ENCODE measurements at places on chromosomes 6 and 20. TPM values are rescaled to one million over a fixed set of nuclear protein-coding genes. Genes with fewer than 3 reads are reported as not detected.

GRCh38 chr20:61690993-61691838, 374.5 kb downstream of the TAF4 start:
- H3K27ac ChIP-seq: no peak overlapping the region
- H3K27me3 ChIP-seq: no peaks in the 10 kb centered on the region
- no peaks in the 10 kb centered on the region for H3K4me1 ChIP-seq
- H3K36me3 ChIP-seq: no peaks in the 10 kb centered on the region

DNA sequence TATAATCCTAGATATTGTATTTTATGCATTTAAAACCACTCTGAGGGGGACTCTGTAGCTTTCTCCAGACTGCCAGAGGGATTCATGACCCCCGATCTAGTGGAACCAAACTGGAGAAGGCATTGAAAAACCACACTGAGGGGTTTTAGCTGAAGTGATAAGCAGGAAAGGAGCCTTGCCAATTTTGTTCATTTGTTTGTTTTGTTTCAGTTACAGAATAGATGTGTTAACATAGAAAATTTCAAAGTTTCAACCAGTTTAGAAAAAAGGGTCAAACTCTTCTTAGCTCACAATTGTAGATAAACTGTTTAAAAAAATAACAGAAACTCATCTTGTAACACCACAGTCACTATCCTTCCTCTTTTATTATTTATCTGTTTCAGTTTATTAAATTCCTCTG, 19.8 kb downstream of the TAB2 start:
- H3K27ac ChIP-seq: peak overlapping the region; percentile 79
- peaks cover 45% of the 10 kb centered on the region for H3K36me3 ChIP-seq

- DNase-seq: no peak
- H3K27me3 ChIP-seq: peaks cover 4% of the 10 kb centered on the region
- H3K4me1 ChIP-seq: peaks cover 18% of the 10 kb centered on the region
- no peak overlapping the region for H3K4me3 ChIP-seq
- no peaks in the 10 kb centered on the region for H3K36me3 ChIP-seq
Measured at GRCh38 chr6:106158816-106159215, 72.7 kb downstream of the PRDM1 start.

- no peak overlapping the region for H3K27ac ChIP-seq
- no peaks in the 10 kb centered on the region for H3K36me3 ChIP-seq
- DNase-seq: no peak
- no peaks in the 10 kb centered on the region for H3K4me1 ChIP-seq
- peaks cover 2% of the 10 kb centered on the region for H3K27me3 ChIP-seq
- H3K4me3 ChIP-seq: no peak overlapping the region
Measured at GRCh38 chr6:56790414-56790813, 147.7 kb upstream of the DST start.

UNC5CL gene
- total RNA-seq: 1.1 TPM

DNA sequence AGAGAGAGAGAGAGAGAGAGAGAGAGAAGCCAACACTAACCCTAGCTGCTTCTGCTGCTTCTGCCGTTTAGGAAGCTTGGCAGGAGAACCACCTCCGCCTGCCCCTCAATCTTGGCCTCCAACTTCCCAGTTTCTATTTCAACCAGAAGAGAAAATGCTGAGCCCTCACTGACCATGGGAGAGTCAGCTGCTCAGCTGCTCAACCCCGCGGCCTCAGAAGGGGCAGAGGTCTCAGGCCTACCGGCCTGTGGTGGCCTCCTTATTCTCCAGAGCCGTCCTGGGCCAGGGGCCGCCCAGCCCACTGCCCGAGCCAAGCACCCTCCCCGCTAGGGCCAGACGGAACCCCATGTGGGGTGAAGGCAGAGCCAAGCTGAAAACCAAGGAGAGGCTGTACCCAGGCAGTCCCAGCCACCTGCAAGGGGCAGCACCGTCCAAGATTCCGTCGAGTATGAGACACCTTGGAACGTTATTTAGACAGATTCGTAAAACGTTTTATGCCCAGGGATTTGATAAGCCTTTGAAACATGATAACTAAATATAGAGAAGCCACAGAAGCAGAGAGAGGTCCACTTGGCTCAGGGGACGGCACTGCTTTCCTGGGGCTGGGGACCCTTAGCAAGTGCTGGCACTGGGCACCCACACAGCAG, 116.6 kb downstream of the DLL1 start:
- no peaks in the 10 kb centered on the region for H3K4me1 ChIP-seq
- no peak overlapping the region for H3K4me3 ChIP-seq
- H3K36me3 ChIP-seq: no peaks in the 10 kb centered on the region

GRCh38 chr20:21714297-21715192, 9.1 kb downstream of the PAX1 start:
- DNase-seq: no peak
- H3K4me1 ChIP-seq: no peaks in the 10 kb centered on the region
- H3K27ac ChIP-seq: no peak overlapping the region
- no peak overlapping the region for H3K4me3 ChIP-seq
- H3K36me3 ChIP-seq: no peaks in the 10 kb centered on the region
- H3K27me3 ChIP-seq: peaks cover 67% of the 10 kb centered on the region

GRCh38 chr6:129691709-129692108, 18.3 kb downstream of the ARHGAP18 start:
- no peak overlapping the region for H3K27ac ChIP-seq
- peaks cover 8% of the 10 kb centered on the region for H3K36me3 ChIP-seq
- H3K4me3 ChIP-seq: no peak overlapping the region
- peaks cover 60% of the 10 kb centered on the region for H3K4me1 ChIP-seq
- DNase-seq: no peak

- H3K27me3 ChIP-seq: no peaks in the 10 kb centered on the region
- no peak overlapping the region for H3K27ac ChIP-seq
- H3K4me1 ChIP-seq: no peaks in the 10 kb centered on the region
- no peak overlapping the region for H3K4me3 ChIP-seq
Measured at GRCh38 chr20:39547546-39548408, 585.6 kb downstream of the DHX35 start.

GRCh38 chr6:160102956-160103824, 18.4 kb upstream of the SLC22A1 start:
- H3K36me3 ChIP-seq: peaks cover 37% of the 10 kb centered on the region
- no peak overlapping the region for H3K4me3 ChIP-seq
- peak; percentile 47 for DNase-seq

GRCh38 chr6:2542101-2542857, 208.4 kb downstream of the MYLK4 start:
- DNase-seq: no peak
- H3K4me1 ChIP-seq: peaks cover 20% of the 10 kb centered on the region
- H3K4me3 ChIP-seq: peak overlapping the region; percentile 35

CRISP3 gene
- not detected for total RNA-seq

- H3K36me3 ChIP-seq: peaks cover 8% of the 10 kb centered on the region
- H3K27me3 ChIP-seq: no peaks in the 10 kb centered on the region
- H3K4me1 ChIP-seq: peaks cover 53% of the 10 kb centered on the region
- DNase-seq: no peak
- H3K4me3 ChIP-seq: no peak overlapping the region
Measured at GRCh38 chr20:3990716-3991115, 24.6 kb downstream of the RNF24 start.

DNA sequence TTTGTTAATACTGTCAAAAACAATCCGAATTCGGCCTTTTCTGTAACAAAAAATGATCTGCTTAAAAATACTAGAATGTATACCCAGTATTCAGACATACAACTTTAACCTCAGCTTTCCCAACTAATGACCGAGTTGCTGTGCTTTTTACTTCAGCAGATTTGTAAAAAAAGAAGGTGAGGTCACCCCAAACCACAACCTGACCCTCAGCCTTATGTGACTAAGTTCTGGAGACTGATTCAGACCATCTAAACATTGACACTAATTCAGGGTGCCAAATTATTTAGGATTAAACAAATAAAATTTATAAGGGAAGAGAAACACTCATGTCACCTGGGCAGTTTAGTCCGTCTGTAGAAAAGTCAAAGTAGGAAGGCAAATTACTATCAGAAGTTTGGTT, 7.7 kb downstream of the CCN6 start:
- DNase-seq: no peak
- H3K4me3 ChIP-seq: no peak overlapping the region
- no peaks in the 10 kb centered on the region for H3K4me1 ChIP-seq
- H3K36me3 ChIP-seq: no peaks in the 10 kb centered on the region
- H3K27me3 ChIP-seq: no peaks in the 10 kb centered on the region

DNA sequence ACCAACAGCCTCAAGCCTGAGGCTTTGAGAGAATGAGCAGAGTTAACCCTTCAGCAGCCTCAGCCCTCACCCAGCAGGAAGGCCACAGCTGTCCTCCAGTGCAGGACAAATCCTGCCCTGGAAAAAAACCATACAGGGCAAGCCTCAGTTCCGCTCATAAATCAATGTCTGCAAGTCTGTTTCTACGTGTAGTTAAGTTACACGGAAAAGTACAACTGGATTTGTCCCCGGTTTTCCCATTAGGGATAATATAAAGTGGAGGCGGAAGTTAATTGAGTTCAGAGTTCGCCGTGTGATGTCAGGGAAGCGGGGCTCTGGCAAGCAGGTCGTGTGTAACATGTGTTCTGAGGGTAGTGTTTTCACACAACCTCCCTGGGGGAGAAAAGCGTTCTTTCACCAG, 44.2 kb upstream of the EYA2 start:
- H3K4me3 ChIP-seq: no peak overlapping the region
- no peaks in the 10 kb centered on the region for H3K27me3 ChIP-seq
- H3K4me1 ChIP-seq: no peaks in the 10 kb centered on the region
- H3K36me3 ChIP-seq: no peaks in the 10 kb centered on the region
- H3K27ac ChIP-seq: no peak overlapping the region

DNA sequence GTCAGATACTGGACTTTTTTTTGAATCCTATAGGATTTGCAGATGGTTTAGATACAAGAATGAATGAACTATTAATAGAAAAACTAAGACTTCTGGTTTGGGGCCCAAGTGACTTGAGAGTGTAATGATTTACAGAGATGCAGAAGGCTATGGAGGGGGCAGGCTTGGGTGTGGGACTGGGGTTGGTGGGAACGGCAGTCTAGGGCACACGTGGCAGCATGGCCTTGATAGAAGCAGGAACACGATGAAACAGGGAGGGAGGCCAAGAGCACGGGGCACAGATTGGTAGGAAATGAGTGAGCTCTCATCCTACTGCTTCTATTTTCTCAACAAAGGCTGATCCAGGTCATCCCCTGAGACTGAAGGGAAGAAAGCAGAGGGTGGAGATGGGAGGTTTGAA, 3.4 kb upstream of the UST start:
- DNase-seq: no peak
- no peak overlapping the region for H3K4me3 ChIP-seq
- peaks cover 13% of the 10 kb centered on the region for H3K4me1 ChIP-seq
- peaks cover 56% of the 10 kb centered on the region for H3K27me3 ChIP-seq

GRCh38 chr6:148898376-148899014, 151.7 kb downstream of the UST start:
- H3K27ac ChIP-seq: no peak overlapping the region
- H3K4me3 ChIP-seq: no peak overlapping the region
- H3K36me3 ChIP-seq: no peaks in the 10 kb centered on the region
- no peak for DNase-seq
- H3K4me1 ChIP-seq: no peaks in the 10 kb centered on the region

EYA2 gene
- not detected for total RNA-seq

HDGFL1 gene
- total RNA-seq: not detected

OVOL2 gene
- not detected for total RNA-seq

- no peaks in the 10 kb centered on the region for H3K27me3 ChIP-seq
- H3K4me3 ChIP-seq: no peak overlapping the region
- DNase-seq: no peak
- no peaks in the 10 kb centered on the region for H3K4me1 ChIP-seq
- no peaks in the 10 kb centered on the region for H3K36me3 ChIP-seq
- H3K27ac ChIP-seq: no peak overlapping the region
Measured at GRCh38 chr6:22102671-22103070, 194.2 kb downstream of the PRL start.

SPATA25 gene
- total RNA-seq: 0.84 TPM

DNA sequence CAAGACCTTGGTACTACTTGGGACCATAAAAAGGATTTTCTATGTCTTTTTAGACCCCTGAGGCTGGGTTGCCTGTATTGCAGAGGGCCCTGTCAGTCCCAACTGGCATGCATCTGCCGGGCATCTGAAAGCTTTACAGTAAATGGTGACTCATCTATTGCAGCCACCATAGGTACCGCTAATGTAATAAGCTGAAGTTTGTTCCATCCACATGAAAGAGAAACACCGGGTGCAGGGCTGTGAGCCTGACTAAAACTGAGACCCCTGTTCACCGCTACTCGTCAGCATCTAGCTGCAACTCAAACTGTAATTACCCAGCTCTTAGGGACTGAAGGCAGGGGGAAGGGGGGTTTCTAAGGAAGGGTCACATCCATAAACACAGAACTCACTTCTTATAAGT, 49.5 kb downstream of the TRERF1 start:
- no peak overlapping the region for H3K4me3 ChIP-seq
- H3K4me1 ChIP-seq: peaks cover 61% of the 10 kb centered on the region
- peak overlapping the region; percentile 47 for H3K27ac ChIP-seq
- DNase-seq: peak; percentile 44
- peaks cover 18% of the 10 kb centered on the region for H3K36me3 ChIP-seq
- no peaks in the 10 kb centered on the region for H3K27me3 ChIP-seq

DNA sequence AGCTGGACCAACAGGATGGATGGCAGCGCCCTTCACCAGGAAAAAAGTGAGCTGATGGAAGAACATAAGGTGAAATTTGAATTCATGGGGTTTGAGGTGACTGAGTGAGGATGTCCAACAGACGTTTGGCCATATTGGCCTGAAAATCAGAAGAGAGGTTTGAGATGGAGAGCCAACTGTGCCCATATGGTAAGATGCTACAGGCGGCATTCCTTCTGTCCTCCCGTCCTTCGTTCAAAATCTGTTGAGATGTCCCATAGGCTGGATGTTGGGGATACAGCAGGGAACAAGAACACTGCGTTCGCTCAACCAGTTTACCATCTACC, 468 bp upstream of the CMTR1 start:
- peak overlapping the region; percentile 85 for H3K4me3 ChIP-seq
- peaks cover 16% of the 10 kb centered on the region for H3K36me3 ChIP-seq
- H3K27me3 ChIP-seq: peaks cover 14% of the 10 kb centered on the region
- DNase-seq: no peak
- H3K4me1 ChIP-seq: peaks cover 41% of the 10 kb centered on the region

EDN1 gene
- not detected for total RNA-seq

DNA sequence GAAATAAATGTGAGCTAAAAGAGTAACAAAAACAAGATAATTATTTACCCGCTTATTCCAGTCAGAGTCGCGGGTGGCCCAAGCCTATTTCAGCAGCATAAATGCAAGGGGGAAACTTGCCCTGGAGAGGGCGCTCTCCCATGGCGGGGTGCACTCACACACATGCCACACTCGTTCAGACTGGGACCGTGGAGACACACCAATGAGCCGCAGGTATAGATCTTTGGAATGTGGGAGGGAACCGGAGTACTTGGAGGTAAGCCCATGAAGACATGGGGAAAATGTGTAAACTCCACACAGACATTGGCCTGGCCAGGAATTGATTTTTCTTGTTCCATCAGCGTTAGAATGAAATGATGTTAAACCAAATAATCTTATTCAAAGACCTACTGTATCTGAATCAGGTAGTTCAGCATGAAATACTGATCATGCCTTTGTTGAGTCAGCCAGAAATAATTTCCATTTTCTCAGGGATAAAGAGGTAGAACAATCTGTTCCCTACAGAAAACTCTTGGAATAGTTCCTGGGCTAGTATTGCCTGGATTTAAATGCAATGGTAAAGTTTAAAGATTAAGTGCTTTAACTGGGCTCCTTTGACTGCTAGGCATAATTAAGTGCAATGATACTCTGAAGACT, 191.5 kb downstream of the MCHR2 start:
- no peak for DNase-seq
- H3K27me3 ChIP-seq: peaks cover 12% of the 10 kb centered on the region
- H3K36me3 ChIP-seq: no peaks in the 10 kb centered on the region
- no peak overlapping the region for H3K4me3 ChIP-seq

GRCh38 chr6:149843051-149843633, 21.0 kb downstream of the LRP11 start:
- H3K36me3 ChIP-seq: no peaks in the 10 kb centered on the region
- no peak for DNase-seq
- H3K4me1 ChIP-seq: peaks cover 2% of the 10 kb centered on the region
- no peak overlapping the region for H3K4me3 ChIP-seq

Data from activated CD4-positive, alpha-beta T cell treated with anti-CD3 and anti-CD28 coated beads, Interleukin-2, amount 10 ng/mL, durations not matched to agents 7 days and 5 days (primary cell).